Retinal pigment epithelial cell (primary cell): ENCODE measurements at places on chromosomes 3 and 15.

GRCh38 chr3:138456961-138457862 lies 22.8 kb downstream of the ESYT3 start:
- DNase-seq, result no peak

GRCh38 chr3:171966533-171967136 lies 72.7 kb upstream of the FNDC3B start:
- DNase-seq, result no peak

- DNase-seq, result no peak
These were observed 63.6 kb downstream of the OSTN start for GRCh38 chr3:191262650-191263049.

GRCh38 chr15:91257746-91258414 lies 157.8 kb downstream of the SV2B start:
- no peak for DNase-seq

DNA sequence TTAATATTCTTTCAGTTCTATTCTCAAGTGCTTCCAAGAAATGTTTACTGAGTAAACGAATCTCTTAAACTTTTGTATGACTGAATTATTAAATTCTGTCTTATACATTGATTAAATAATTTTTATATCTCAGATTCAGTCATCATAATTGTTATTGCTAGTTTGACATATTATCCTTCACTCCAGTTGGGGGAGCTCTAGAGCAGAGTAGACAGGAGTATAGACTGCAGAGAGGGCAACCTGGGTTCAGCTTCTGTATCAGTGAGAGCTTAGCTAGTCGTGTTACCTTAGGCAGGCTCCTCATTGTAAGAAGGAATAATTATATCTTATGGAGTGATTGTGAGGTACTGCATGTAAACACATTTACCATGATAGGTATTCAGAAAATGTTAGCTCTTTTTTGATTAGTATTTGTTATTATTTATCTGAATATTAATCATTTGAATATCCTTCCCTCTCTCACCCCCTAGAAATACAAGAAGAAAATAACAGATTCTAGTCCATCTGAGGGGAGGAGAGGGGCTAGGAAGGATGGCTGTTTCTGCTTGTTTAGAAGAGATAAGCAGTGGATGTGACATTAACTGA lies 31.0 kb upstream of the ZCWPW2 start:
- DNase-seq, result no peak

DNA sequence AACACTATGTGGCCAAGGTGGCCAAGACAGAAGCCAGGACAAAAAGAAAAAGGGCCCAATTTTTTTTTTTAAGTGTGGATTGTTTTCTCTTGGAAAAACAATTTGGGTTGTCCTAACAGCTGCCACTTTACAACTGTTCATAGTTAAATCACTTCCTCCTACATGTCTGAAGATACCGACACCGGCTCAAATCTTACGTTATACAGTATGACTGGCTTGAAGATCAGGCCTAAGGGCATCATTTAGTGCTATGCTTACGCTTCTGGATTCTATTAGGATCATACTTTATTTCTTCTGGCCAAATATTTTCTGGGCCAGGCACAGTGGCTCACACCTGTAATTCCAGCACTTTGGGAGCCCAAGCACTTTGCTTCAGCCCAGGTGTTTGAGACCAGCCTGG lies 404.4 kb downstream of the MECOM start:
- no peak for DNase-seq

DNA sequence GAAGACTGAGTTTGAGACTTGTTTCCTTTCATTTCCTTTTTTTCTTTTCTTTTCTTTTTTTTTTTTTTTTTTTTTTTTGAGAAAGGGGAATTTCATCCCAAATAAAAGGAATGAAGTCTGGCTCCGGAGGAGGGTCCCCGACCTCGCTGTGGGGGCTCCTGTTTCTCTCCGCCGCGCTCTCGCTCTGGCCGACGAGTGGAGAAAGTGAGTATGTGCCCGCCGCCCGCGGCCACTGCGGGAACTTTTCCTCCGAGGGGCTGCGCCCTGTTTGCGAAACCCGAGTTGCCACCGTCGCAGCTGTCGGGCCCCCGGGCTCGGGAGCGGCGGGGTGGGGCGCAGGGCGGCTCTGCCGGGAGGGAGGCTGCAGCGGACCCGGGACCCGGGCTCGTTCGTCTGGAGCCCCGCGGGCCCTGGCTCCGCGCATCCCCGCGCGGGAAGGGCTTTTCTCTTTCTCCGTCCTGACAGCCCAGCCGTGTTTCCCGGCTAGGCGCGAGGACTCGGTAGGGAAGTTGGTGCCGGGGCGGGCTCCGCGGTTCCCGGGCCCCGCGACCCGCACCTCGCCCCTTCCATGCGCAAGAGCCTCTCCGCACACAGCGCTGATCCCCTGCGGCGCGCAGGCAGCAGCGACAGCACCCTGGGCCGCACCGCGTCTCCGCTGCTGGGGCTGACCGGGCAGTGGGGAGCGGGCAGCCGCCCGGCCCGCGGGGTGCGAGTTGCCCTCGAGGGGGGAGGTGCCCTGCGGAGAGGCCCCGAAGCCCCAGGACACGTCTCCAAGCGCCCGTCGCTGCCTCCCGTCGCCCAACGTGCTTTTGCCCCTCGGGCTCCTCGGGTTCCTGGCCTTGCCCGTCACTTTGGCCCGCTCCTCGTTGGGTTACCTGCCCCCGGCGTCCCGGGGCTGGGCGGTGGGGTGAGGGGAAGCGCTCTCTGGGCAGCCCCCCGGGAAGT lies 1.4 kb downstream of the IGF1R start:
- DNase-seq, result no peak

- peak; percentile 25 for DNase-seq
These were observed 513 bp downstream of the CLASP2 start for GRCh38 chr3:33717616-33717865.

DNA sequence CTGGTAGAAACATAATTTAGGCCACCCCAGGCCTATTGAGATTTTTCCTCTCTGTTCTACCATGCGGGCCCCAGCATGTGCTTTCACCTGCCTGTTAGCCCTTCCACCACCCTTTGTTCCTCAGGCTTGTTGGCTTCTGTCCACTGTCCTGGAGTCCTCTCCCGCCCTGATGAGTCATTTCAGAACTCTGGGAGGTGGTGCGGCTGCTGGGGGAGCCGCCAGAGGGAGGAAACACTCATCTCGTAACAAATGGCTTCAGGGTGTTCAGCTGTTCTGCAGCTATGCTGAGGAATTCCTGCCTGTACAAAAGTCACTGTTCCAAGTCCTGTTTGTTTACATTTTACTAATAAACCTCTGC lies 36.3 kb downstream of the LRTM1 start:
- peak; percentile 82 for DNase-seq

DNA sequence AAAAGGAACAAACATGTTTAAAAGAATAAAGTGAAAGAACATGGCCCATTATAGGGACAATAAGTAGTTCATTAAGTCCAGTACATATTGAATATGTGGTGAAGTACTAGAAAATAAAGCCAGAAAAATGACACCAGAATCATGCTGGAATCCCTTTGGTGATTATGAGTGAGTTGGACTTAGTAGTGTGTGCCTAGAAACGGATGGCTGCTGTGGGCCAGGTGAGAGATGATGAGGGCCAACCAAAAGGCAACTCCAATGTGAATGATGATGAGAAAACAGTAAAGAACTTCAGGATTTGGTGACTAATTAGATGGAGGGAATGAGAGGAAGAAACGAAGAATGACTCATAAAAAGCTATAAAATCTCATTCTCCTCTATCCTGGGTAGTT lies 3.3 kb downstream of the CRYGS start:
- no peak for DNase-seq

DNA sequence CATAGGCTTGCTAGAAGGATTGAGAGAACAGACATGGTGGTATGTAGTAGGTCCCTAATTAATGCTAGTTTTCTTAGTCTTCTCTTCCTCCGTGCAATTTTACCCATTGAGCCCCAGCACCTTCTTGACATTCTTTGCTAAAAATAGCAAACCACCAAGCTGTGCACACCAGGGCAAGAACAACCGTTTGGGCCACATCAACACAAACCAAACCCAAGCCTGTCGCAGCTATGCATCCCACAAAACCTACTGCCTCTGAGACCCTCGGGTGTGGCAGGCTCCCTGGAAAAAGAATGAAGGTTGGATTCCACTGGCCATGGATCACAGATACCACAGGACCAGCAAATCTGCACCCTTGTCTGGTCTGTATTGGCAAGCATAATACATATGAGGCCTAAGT lies 27.1 kb downstream of the HEG1 start:
- DNase-seq, result no peak

DNA sequence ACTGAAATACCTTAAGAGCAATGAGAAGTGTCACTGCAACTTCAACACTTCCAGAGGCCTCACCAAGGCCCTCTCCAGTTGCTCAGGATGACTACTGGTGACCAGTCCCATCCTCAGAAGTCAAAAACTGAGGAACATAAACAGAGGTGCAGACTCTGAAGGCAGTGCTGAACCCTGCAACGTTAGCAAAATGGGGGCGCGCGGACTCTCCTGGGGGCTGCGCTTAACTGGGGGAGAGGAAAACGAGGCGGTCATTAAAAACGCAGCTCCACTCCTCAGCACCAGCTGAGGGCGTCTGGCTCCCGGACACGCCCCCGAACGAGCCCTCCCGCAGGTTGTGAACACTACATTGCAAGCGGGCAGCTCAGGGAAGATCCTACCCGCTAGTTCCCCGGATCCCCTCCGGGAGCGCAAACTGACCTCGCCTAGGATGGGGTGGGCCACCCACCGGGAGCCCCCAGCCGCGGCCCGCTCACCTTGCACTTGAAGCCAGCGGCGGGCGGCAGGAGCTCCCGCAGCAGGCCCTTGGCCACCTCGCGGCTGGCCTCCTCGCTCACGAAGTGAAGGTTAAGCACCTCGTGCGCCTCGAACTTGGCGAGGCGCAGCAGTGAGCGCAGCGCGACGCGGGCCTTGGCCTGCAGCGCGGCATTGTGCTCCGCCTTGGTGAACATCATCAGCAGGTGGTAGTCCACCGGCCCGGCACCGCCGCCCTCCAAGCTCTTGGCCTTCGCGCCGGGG lies 711 bp downstream of the XXYLT1 start:
- no peak for DNase-seq

DNA sequence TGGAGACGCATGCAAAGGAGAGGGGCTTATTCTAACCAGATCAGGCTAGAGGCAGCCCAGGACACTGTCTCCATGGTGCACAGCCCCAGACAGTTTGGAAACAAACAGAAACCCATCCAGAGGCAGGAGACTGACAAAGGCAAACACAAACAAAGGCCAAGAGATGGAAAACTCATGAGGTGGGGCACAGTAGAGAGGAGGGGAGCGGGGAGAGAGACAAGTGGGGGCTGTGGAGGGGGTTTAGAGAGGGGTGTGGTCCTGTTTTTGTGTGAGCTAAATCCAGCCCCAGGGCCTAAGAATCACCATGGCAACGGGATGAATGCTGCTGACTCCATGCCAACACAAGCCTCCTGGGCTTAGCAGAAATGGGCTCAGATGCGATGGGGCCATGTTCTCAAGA lies 32.3 kb downstream of the PARP16 start:
- no peak for DNase-seq

- no peak for DNase-seq
These were observed 2.6 kb upstream of the NFKBIZ start for GRCh38 chr3:101846709-101847108.

- DNase-seq, result no peak
These were observed 77.4 kb upstream of the PTPRG start for GRCh38 chr3:61483997-61484396.

GRCh38 chr3:4398120-4398940 lies 68.7 kb downstream of the SUMF1 start:
- no peak for DNase-seq

- no peak for DNase-seq
These were observed 157.9 kb downstream of the XXYLT1 start for GRCh38 chr3:195113048-195113447.

DNA sequence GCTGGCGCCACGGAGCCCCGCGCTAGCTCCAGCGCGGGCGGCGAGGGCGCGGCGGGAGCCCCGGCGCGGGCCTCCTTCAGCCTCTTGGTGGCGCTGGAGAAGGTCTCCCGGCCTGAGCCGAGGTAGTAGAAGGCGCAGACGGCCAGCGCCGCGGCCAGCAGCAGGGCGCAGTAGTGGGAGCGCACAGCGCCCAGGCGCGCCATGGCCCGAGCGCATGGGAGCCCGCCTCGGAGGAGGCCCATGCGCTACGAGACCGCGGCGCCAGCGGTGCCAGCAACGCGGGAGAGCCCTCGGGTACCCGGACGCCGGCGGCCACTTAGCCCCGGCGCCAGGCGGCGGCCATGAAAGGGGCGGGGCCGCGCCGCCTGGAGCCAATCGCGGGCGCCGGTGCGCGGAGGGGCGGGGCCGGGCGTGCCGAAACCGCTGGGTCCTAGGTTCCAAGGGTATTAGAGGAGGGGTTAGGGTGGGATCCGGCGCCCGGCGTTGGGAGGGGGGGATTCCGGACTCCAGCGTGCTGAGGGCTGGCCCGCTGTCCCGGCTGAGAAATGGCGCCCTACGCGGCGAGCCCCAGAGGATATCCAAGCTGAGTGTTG lies at the start of gene XXYLT1:
XXYLT1 (minus strand) TSS at position 343 of the 593 bp plus-strand sequence; CDS start at position 242, 101 bp downstream.
- DNase-seq, result peak; percentile 54

DNA sequence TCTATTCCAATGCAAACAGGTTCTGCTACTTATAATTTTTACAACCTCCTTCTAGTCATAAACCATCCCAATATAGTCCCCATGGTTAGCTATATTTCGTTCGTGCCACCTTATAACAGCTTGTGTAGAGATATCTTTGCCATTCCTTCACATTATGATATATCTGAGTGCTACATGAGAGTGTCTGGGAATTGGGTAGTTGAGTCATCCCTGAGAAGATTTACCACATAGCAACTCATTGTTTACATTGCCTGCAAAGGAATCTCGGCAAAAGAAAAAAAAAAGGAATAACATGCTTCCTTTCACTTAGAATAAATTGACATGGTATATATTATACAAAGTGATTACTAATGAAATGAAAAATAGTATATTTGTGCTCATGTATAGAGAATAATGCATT lies 86.0 kb upstream of the VGLL3 start:
- peak; percentile 27 for DNase-seq

GRCh38 chr15:92715758-92716157 lies 60.2 kb upstream of the FAM174B start:
- peak; percentile 93 for DNase-seq

- no peak for DNase-seq
These were observed 35.9 kb downstream of the SAXO2 start for GRCh38 chr15:82298520-82298919.

- DNase-seq, result no peak
These were observed 29.8 kb upstream of the ALDH1A3 start for GRCh38 chr15:100849855-100850218.

GRCh38 chr3:169940470-169941181 lies 26.0 kb upstream of the SEC62 start:
- no peak for DNase-seq

DNA sequence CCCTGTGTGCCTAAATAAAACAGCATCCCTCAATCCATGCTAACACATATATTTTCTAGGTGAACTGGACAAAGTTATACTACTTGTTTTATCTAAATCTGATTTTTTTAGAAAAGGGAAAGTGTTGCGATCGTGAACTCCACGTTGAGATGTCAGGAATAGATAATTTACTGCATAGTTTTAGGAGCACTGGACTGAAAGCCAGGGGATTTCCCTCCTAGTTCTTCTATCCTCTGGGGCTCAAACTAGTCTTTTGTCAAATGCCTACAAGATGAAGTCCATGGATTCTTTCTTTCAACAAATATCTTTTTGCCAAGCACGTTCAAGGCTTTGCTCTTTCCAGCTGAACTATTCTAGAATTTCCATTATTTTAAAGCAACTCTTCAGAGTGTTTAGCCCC lies 617 bp upstream of the HPS3 start:
- no peak for DNase-seq

- DNase-seq, result no peak
These were observed 241.6 kb upstream of the CNTN6 start for GRCh38 chr3:851098-851790.

- DNase-seq, result no peak
These were observed 953.8 kb downstream of the IGSF11 start for GRCh38 chr3:118080889-118081288.

- no peak for DNase-seq
These were observed 47.6 kb downstream of the RAP2B start for GRCh38 chr3:153209596-153209995.
